ENCODE measurements at places on chromosomes 2 and 18.

GRCh38 chr18:50315100-50315871 lies 27.8 kb upstream of the CXXC1 start:
- DNase-seq = no peak

DNA sequence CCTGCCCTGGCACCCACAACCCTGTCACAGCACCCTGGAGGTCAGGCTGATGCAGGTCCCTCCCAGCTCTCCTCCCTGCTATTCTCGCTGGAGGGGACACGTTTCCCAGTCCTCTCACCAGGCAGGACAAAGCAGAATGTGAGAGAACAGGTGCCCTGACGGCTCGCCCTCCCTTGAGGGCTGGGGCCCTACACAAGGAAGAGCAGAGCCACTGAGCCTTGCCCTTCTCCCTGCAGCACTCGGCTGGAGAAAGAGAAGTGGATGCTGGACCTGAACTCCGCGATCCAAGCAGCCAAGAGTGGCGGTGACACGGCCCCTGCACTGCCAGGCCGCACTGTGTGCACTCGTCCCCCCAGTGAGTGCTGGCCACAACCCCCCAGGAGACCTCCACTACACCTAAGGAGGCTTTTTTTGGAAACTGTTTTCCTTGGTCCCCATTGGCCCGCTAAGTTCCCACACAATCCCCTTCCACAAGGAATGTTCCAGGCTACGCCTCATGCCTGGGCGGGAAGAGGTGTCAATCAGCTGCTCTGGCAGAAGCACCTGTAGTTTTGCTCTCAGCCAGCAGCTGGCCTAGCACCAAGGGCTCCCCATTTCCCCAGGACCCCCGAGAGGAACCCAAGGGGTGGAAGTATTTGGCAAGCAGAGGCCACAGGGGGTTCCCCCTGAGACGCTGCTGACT lies 17.4 kb downstream of the STK25 start:
- DNase-seq = no peak

DNA sequence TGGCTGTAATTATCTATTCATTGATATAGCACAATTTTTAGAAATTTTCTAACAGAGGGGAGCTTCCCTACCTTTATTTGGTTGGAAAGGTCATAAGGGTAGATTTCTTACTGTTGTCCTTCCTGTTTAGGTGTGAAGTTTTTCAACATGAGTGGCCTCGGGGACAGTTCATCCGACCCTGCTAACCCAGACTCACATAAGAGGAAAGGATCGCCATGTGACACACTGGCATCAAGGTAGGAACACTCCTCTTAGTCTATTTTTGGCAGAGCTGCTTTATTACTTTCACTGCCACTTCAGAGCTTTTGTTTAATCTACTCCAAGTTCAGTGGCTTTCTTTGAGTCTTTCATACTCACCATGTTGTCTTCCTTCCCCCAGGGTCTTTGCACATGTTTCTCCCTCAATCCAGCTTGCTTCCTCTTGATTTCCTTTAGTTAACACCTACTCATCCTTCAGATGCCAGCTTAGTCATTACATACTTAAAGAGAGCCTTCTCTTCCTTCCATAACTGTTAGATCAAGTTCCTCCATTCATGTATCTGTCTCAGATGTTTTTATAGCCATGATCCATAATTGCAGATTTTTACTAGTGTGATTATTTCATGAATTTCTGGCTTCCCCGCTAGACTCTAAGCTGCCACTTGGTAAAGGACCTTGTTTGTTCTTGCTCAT lies 134.5 kb downstream of the PTRHD1 start:
- no peak for DNase-seq

DNA sequence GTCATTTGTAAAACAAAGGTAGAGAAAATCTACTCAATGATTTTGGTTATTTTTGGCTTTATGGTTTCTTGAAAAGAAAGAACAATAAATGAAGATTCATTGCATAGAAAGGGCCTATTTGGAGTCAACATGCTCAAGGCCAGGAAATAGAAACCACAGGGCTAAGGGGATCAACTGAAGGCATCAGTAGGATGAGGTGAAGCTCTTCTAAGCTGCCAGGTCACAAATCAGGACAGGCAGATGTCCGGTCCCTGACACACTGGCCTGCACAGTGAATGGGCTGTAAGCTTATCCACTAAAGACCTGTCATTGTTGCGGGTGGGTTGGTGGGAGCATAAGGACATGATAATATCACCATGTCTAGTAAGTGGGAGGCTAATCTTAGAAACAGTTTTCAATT lies 31.6 kb upstream of the RNF138 start:
- DNase-seq = no peak

GRCh38 chr2:95669441-95669991 lies 77.7 kb downstream of the TRIM43 start:
- DNase-seq = no peak

DNA sequence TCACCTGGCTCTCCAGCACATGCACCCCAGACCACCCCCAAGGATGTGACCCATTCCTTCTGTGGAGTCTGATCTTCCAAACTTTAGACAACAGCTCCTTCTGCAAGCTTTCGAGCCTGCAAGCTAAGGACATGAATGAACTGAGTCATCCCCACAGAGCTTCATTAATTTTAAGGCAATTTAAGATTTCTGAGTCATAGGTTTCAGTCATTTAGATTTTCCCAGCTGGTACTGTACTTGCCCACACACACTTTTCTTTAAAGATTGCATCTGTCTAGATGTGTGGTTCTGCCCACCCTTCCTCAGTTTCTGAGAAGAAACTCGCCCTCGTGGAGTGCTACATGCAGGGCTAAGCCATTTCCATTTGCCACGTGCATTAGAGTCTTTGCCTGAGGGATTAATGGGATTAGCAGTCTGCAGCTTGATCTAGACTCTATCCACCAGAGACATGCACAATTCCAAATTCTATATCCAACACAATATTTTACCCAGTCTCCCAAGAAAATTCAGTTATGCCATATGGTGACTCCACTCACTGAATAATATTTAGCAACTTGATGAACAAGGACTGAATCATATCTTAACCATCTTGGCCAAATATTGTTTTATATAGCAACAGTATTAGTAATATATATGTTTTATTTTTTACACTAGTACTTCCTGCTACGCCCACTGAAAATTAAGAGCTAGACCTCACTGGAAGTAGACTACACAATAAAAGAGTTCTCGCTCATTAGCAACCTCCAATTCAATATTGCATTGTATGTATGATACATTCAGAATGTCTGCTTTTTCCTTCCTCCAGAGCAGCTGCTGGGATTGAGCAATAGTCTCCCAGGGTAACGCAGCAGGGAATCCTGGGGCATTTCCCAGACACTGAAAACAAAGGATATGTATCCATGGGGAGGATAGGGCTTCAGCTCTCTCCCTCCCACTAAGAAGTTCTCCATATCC lies 14.3 kb upstream of the TRIB2 start:
- DNase-seq = peak; percentile 29

DNA sequence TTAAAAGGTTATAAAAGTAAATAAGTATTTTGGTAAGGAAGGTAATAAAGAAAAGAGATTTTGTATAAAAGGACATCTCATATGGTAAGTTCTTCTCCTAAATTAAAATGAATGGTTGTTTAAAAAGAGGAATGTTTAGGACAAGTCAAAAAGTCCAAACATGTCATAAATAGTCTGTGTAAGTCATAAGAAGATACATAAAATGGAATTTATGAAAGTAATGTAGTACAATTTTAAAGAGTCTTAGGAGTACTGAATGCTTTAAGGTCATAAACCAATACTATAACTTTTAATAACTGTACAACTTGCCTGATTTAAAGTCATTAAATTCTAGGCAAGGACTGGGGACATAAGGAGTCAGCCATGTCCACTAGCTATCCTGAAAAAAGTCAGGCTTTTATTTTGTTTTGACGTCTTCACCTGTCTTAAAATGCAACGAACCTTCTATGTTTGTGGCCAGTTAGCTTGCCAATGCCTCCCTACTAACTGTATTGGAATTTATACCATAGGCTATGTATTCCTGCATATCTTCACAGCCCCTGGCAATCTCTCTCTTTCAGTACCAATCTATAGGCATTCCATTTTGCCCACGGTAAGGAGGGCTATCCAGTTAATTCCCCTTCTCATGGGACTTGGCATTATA lies 312.3 kb upstream of the LRRTM4 start:
- DNase-seq = no peak

DNA sequence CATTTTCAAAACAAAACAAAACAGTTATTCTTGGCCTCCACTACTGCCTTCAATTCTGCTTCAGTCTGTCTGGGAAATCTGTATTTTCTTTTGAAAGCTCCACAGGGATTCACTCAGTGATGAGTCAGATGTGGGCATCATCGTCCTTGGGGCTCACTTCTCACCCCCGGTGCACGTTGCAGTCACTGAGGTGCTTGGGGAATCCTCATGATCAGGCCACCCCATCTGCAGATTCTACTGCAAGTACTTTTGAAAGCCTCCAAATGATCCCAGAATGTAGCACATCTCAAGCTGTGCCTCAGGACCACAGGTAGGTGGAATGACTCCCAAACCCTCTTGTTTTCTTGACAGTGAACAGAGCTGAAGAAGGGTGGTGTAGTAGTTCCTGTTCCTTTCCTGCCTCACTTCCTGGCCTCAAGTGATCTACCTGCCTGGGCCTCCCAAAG lies 34.3 kb downstream of the LPIN2 start:
- DNase-seq = no peak

- no peak for DNase-seq
Measured at GRCh38 chr2:160901613-160902012, 258.6 kb upstream of the TANK start.
